Stimulated activated naive CD8-positive, alpha-beta T cell treated with anti-CD3 and anti-CD28 coated beads, Interleukin-15, Interleukin-2, amounts not matched to agents 100 U/mL and 50 U/mL, for 24 hours (primary cell): ENCODE measurements at places on chromosomes 4 and X.

GRCh38 chrX:28625223-28625622 is 38.0 kb downstream of the IL1RAPL1 start:
- no peak for DNase-seq

- DNase-seq: no peak
These were observed 282.0 kb downstream of the ARHGAP24 start for GRCh38 chr4:85756938-85757337.

GRCh38 chrX:8711401-8711800 is 20.5 kb downstream of the ANOS1 start:
- no peak for DNase-seq

DNA sequence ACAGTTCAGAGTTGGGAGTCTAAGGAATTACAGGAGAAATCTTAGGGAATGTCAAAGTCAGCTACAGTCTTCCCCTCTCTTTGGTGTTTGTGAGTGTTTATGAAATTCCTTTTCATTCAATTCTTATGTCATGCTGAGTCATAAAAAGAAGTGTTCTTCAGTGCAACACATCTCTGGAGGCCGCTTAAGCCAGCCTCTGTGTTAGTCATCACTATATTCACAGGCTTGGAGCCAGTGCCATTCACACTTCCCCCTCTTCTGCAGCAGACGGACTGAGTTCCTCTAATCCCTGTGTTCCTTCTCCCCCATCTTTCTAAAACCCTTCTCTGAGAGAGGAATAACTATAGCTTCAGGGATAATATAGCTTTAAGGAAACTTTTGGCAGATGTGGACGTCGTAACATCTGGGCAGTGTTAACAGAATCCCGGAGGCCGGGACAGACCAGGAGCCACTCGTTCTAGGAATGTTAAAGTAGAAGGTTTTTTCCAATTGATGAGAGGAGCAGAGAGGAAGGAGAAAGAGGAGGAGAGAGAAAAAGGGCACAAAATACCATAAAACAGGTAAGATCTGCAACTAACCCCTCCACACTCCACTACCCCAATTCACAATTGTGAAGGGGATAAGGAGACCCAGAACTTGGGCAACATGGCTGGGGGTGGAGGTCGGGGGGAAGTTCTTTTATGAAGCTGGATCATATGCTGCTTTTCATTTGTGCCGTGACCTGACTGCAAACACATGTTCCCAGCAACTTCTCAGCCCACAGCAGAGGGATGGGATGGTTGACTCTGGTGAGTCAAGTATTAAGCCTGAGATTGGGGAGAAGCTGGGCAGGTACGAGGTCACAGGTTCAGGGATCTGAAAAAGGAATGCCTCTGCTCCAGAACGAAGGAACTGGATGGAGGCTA is at the start of gene SRPX2:
TSS of gene SRPX2 (plus strand) at position 244 of the 905 bp plus-strand sequence. CDS start 2,124 bp downstream, outside the sequence.
- DNase-seq: no peak

- no peak for DNase-seq
These were observed 45.8 kb upstream of the SERTM2 start for GRCh38 chrX:111465669-111466068.

DNA sequence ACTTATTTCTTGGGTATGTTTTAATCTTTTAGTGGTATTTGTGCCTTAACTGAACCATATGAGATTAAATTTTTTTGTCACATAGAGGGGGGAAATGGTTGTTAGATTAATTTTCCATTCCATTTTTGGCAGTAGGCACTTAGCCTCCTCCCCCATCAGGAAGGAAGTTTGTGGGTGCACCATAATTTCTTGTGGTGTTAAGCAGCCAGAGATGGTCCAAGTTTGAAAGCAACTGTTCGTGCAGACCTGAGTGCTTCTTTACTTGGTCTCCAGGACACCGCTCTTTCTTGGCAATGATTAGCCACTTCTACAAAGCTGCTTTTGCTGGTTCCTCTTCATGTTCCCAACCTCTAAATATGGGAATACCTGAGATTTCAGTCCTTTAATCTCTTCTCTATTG is 92.7 kb upstream of the RPL34 start:
- DNase-seq: no peak

GRCh38 chrX:22650691-22651090 is 349.1 kb upstream of the DDX53 start:
- no peak for DNase-seq

- DNase-seq: no peak
These were observed 82.5 kb downstream of the ARHGAP10 start for GRCh38 chr4:147814376-147814775.

GRCh38 chr4:132797856-132798255 is 351.2 kb upstream of the PCDH10 start:
- no peak for DNase-seq

DNA sequence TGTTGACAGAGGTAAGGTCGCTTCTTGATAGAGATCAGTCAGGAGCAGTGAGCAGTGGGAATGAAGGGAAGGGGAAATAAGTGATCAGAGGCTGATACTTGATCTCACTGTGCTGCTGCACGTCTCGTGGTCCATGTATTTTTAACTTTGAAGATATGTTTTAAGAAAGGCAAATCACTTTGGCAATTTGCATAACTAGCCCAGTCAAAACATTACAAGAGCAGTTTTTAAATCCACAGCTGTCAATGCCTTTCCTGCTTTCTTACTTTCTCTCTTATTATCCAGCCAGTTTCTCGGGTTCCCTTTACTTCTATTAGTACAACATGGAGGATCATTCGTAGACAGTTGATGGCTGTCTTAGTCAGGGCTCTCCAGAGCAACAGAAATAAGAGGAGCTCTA is 472.8 kb downstream of the TMA16 start:
- DNase-seq: no peak

- DNase-seq: no peak
These were observed 350.8 kb downstream of the FBXO8 start for GRCh38 chr4:173932701-173933100.

DNA sequence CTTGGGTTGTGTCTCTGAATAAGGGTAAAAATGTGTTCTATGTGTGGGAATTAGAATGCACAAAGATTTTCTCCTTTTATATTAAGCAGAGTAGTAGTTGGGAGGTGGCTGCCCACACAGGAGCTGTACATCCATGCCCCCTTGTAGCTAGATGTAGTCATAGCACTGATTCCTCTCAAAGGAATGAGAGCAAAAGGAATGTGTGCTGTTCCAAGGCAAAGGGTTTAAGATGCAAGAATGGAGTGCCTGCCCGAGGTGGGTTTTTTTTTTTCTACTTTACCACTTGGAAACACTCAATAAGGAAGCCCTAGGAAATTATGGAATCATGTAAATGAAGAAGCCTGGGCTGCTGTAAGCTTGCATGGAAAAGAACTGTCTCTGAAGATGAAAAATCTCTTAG is 2183.2 kb upstream of the AGA start:
- DNase-seq: no peak

DNA sequence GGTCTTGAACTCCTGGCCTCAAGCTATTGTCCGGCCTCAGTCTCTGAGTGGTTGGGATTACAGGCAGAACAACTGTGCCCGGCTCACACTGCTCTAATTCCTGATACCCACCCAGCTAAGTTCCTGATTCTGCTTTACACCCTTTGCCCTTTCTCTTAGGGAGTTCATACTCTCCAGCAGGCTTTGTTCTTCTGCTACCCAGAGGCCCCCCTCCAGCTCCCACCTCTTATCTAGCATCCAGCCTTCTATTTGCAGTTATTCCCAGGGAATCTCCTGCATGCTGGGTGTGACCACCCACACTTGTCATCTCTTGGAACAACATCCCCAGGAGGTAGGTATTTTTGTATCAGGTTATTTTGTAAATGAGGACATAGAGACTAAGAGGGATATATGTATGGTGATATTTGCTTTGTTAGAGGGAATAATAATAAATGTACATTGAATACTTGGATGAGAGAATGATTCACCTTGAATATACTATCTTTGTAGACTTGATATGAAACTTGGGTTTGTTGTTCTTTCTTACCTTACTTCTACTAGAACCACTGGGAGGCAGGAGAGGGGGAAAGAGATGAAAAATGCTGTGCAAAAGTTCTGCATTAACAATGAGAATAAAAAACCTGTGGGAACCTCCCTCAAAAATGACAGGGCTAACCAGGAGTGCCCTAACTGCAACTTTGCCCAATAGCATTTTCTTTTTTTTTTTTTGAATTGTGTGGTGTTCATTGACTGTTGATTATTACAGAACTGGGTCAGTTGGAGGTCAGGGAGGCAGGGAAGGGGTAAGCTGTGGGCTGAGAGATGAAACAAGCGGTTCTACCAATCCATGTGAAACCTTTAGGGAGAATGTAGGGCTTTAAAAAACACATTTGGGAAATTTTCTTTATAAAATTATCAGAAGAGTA is 157.4 kb downstream of the SPRY1 start:
- DNase-seq: no peak

- no peak for DNase-seq
These were observed 45.8 kb downstream of the ANXA10 start for GRCh38 chr4:168138143-168138542.

DNA sequence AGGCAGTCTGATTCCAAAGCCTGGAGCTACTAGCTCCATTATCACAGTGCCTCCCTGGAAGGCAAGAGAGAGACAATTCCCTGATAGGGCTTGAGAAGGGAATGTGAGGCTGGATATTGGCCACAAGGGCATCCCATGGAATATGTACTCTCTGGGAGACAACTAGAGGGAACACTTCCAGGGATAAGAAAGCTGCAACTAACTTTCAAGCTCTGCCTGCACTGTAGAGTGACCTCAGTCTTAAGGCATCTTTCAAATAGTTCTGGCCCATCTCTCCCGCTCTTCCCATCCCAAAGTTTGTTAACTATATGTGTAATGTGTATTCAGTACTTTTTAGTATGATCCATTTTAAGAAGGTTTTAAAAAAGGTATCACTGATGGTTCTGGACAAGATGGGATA is 13.1 kb upstream of the RNF212 start:
- no peak for DNase-seq

DNA sequence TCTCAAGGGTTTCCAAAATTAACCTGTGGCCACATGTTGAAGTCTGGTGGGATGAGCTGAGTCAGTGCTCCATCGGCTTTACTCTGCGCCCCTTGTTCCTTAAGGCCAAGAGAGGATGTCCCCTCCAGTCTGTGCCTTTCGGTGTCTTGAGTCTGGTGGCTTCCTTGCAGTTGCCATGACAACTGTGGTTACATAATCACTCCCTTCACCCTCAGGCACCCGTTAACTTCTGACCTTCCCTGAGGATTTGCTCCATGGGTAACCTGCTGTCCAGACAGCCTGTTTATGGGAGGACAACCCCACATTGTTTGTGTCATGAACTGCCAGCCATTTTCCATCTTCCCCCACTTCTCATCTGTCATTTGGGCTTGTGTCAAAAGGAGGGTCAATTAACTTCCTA is 401.1 kb upstream of the LCORL start:
- DNase-seq: no peak

- no peak for DNase-seq
These were observed 64.3 kb upstream of the WDR17 start for GRCh38 chr4:176001151-176002006.

- no peak for DNase-seq
These were observed 5.7 kb upstream of the PPEF1 start for GRCh38 chrX:18701621-18702361.

- DNase-seq: no peak
These were observed 43.6 kb downstream of the CD99L2 start for GRCh38 chrX:150854856-150855255.

- no peak for DNase-seq
These were observed 19.8 kb upstream of the XG start for GRCh38 chrX:2732076-2732475.

DNA sequence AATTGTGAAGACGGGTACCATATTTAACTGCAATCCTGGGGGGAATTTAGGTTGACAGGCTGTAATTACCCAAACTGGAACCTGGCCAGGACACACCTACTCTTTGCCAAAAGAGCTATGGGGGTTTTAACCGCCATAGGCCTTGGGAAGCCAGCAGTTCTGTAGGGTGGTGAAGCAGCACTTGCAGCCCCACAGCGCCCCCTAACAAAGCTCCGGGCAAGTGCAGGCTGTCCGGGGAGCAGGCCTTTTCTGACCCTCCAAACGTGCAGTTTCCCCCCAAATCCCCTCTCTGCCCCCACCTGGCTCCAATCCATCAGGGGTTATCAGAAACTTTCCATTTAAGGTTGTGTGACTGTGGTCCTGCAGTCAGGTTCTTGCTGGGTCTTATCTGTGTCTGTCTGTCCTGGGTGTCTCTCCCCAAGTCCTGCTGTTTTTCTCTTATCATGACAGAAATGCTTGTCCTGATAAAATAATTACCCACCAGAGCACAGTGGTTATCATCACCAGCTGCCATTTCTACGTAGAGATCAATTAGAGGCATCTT is 350.9 kb downstream of the MID1IP1 start:
- DNase-seq: peak; percentile 49

GRCh38 chr4:149322203-149322602 is 493.4 kb downstream of the IQCM start:
- DNase-seq: no peak

DNA sequence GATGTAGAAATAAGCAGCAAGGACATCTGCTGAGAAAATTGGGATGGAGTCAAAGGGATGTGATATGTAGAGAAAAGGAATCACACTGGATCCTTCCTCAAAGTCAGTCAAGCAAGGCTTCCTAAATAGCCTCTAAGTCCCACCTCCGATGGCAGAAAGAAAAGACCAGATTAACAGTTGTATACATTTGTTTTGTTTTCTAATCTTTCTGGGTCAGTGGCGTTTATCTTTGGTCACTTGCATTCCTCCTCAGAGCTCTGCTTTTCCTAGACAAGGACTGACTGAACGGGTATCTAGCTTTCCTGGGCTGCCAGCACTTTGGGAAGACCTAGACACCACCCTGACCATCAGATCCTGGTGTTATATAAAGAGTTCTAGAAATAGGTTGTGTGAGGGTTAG is 23.2 kb downstream of the PACRGL start:
- DNase-seq: no peak

GRCh38 chr4:20512985-20513384 is 187.3 kb upstream of the PACRGL start:
- DNase-seq: no peak

- DNase-seq: no peak
These were observed 19.4 kb downstream of the MTTP start for GRCh38 chr4:99593781-99594641.

DNA sequence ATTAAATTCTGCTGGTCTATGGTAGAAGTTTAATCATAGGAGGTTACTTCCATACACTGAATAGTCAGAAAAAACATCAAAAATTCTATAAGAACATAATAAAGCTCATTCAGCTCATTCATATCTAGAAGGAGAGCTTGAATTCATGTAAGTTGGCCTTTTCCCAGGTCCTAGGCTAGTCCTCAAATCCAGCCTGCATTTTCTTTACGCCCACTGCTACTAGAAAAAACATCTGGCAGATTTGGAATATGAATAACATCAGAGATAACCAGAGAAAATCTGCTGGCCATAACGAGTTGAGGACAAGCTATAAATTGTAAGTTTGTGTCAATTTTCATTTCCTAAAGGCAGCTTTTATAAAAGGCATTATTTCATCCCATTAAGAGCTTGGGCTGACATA is 95.5 kb downstream of the MXRA5 start:
- DNase-seq: no peak
